HEK293T (cell line): ENCODE measurements at places on chromosomes 7 and 10.
A peak's percentile ranks its signal among the peaks of the same experiment; 100 is the strongest.

DNA sequence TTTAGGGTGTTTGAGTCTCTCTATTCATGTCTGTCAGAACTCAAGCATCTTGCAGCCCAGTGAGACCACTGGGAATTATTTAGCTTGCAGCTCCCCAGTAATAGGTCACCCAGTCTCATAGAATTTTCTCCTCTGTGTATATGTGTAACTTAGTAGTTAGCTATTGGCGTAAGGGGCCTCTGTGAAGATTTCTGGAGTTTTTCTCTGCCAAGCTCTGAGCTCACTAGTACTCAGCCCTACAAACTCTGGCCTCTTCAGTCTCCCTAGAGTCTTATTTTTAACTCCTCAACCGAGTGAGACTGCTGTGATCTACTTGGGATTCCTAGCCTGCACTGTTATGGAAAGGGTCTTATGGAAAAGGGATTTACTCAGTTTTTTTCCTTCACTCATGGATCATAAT lies 90.2 kb downstream of the PPP1R9A start:
- DNase-seq: no peak

DNA sequence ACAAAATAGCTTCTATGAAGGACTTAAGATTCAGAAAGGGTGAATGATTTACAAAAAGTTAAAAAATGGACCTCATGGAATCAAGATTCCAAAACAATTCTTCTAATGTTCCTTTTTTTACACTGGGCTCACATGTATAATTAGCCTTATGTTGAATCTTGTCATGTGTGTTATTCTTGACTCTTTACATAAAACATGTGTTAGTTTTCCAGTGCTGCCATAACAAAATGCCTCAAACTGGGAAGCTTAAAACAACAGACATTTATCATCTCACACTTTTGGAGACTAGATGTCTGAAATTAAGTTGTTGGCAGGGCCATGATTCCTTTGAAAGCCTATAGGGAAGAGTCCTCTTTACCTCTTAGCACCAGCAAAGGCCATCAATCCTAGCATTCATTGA lies 192.5 kb upstream of the SORCS1 start:
- no peak for DNase-seq

DNA sequence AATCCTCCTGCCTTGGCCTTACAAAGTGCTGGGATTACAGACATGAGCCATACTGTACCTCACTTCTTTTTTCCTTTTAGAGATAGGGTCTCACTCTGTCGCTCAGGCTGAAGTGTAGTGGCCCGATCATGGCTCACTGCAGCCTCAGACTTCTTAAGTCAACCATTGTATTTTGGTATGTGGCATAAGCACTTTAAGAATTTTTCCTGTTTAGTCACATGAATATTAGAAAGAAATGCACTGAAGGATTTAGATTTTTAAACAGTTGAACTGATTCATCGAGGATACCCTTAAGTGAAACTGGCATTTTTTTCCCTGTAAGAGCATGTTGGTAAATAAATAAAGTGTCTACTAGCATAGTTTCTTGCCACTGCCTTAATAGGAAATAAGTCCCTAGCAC lies 319.3 kb upstream of the CACNA2D1 start:
- no peak for DNase-seq

- no peak for DNase-seq
Observed at GRCh38 chr10:48681740-48682139, 2.9 kb upstream of the WDFY4 start.

- no peak for DNase-seq
Observed at GRCh38 chr10:128429835-128430513, 303.8 kb upstream of the MKI67 start.

DNA sequence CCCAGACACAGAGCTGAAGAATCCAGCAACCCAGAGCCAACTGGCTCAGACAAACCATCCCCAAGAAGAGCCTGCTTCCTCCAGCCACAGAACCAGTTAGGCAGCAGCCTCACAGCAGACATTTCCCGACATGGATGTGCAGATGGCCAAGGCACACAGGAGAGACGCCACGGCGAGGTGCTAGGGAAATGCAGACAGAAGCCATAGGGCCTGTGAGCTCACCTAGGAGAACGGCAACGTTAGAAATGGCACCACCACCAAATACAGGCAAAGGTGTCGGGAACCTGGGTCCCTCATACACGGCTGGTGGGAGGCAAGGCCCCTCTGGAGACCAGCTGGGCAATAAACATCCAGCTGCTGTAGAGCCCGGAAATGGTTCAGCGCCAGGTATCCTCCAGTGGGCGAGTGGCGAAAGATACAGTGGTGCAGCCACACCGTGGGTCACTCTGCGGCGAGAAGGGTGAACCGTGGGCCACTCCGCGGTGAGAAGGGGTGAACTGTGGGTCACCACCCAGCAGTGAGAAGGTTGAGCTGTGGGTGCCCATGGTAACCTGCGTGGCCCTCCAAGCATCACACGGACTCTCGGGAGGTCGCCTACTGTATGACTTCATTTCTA lies 31.2 kb downstream of the JAKMIP3 start:
- no peak for DNase-seq

GRCh38 chr10:129199826-129200225 lies 267.2 kb upstream of the MGMT start:
- DNase-seq: no peak

- DNase-seq: no peak
Observed at GRCh38 chr7:72058579-72058978, 353.6 kb downstream of the CALN1 start.

- DNase-seq: no peak
Observed at GRCh38 chr7:133606991-133607390, 354.1 kb downstream of the EXOC4 start.

DNA sequence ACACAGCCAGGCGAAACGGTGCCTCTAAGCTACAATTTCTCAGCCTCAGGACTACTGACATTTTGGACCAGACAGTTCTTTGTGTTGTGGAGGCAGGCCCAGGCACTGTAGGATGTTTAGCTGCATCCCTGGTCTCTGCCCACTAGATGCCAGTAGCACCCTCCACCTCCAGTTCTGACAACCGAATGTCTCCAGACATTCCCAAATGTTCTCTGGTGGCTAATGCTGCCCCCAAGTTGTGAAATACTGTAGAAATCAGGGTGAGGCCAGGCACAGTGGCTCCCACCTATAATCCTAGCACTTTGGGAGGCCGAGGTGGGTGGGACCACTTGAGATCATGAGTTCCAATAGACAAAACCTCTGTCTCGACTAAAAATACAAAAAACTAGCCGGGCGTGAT lies 18.2 kb downstream of the HNRNPF start:
- peak; percentile 25 for DNase-seq

- DNase-seq: no peak
Observed at GRCh38 chr10:59108296-59108870, 68.1 kb upstream of the PHYHIPL start.

DNA sequence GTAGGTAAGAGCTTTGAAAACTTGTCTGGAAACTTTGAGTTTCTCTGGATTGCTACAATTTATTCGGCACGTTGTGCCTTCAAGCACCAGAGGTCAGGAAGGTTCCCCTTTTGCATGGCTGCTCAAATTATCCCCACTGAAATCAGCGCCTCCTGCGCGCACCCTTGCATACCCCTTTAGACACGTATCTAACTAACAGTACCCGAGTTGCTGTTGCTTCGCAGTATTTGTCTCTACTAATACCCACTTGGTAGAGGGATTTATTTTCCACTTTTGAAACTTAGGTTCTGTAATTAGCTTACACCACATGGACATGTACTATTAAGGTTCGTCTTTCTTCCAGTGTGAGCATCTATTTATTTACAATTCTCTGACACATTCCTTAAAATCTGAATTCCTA lies 1.6 kb downstream of the MEOX2 start:
- DNase-seq: no peak

DNA sequence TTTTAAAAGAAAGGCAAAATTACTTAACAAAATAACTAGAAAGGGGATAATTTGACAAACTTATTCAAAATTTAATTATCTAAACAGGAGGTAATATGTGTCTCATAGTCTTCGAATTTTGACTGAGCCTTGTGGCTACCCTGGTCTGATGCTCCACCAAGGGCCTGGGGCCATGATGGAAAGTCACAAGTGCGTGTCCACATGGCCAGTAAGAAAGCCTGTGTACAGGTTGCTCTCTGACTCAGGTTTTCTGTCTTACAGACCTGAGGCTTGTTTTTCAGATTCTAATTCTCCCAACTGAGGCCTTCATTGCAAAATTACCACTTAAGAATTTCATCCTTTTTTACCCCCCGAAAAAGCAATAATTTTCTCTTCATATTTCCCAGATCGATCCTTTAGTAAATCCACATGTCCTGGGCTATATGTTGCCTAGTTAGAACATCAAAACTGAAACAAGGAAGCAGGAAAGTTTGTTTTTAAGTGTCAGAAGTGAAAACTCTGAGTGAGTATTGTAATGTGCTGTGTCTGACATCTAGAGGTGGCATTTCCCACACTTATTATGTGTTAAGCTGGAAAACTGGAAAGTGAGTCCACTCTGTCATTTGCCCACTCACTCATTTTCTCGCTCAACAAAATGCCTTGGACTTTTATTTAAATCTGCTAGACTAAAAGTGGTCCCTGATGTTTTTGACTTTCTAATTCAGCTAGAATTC lies 10.0 kb downstream of the CYP3A43 start:
- DNase-seq: no peak

GRCh38 chr7:84548366-84549365 lies 354.1 kb upstream of the SEMA3A start:
- no peak for DNase-seq
